CD8-positive, alpha-beta memory T cell (primary cell): ENCODE measurements at places on chromosomes 7 and 10. TPM values are rescaled to one million over a fixed set of nuclear protein-coding genes. Genes with fewer than 3 reads are reported as not detected.

The DNA2 gene
- total RNA-seq: 40.0 TPM

The MPP7 gene
- total RNA-seq: 7.9 TPM

The RBM20 gene
- total RNA-seq: 0.07 TPM

The RASA4 gene
- total RNA-seq: 42.6 TPM

The CALCR gene
- not detected for total RNA-seq

The PSPH gene
- total RNA-seq: 26.7 TPM

The GRM3 gene
- total RNA-seq: not detected

The NANOS1 gene
- total RNA-seq: 0.22 TPM

The PLXDC2 gene
- total RNA-seq: 0.38 TPM

The LRMDA gene
- total RNA-seq: not detected

GRCh38 chr7:110784749-110785148 lies 306.2 kb upstream of the LRRN3 start:
- no peaks in the 10 kb centered on the region for H3K36me3 ChIP-seq
- DNase-seq: no peak
- no peaks in the 10 kb centered on the region for H3K27me3 ChIP-seq
- H3K27ac ChIP-seq: no peak overlapping the region
- no peaks in the 10 kb centered on the region for H3K4me1 ChIP-seq
- H3K4me3 ChIP-seq: no peak overlapping the region

DNA sequence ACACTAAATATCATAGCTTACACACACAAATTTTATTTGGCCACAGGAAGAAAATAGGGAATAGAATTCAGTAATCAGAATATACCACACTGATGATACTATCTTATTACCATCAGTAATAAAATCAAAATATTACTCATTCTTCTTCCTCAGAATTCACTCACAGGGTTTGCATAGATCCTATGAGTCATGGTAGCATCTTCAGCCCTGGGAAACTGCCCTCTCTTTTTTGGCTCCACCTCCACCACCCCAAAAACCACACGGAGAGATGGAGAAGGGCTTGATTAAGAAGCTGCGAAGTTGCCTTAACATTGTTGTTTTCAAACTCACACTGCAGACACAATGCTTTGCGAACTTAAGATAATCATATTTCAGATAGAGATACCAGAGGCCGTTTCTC lies 154.1 kb upstream of the AHR start:
- no peak overlapping the region for H3K27ac ChIP-seq
- peaks cover 40% of the 10 kb centered on the region for H3K4me1 ChIP-seq
- DNase-seq: peak; percentile 16
- H3K27me3 ChIP-seq: no peaks in the 10 kb centered on the region
- no peak overlapping the region for H3K4me3 ChIP-seq

DNA sequence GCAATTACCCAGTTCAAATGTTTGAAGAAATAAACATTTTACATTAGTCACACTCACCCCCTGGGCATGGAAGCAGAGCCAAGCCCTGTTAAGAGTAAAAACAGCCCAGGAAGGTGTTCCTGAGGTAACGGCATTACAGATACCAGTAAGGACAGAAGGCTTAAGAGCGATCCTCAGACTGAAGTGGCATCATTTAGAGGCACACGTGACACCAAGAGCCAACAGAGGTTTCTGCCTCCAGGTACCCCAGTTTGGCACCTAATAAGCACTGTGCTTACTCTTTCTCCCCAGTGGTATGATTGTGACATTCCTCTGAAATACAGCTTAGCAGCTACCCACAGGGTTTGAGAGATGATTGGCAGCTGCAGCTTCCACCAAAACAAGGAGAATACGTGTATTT lies 17.2 kb downstream of the MMS19 start:
- no peaks in the 10 kb centered on the region for H3K27me3 ChIP-seq
- H3K4me1 ChIP-seq: no peaks in the 10 kb centered on the region
- H3K27ac ChIP-seq: no peak overlapping the region
- peaks cover 62% of the 10 kb centered on the region for H3K36me3 ChIP-seq
- DNase-seq: no peak

DNA sequence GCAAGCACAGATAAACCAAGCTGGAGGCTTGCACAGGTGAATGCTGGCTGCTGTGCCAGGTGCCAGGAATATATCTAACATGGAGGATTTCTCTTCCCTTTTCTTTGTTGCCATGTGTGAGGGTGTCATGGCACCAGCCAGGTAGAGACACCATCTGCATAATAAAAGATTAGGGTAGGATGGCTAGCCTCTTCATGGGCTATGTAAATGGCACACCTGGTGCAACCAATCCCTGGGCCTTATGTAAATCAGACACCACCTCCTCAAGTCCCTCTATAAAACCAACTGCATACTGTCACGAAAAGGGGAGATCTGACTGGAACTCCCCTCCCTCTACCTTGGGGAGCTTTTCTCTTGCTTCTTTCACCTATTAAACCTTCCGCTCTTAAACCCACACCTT lies 322.5 kb upstream of the POM121L12 start:
- no peak for DNase-seq
- H3K4me1 ChIP-seq: no peaks in the 10 kb centered on the region
- H3K27me3 ChIP-seq: no peaks in the 10 kb centered on the region

DNA sequence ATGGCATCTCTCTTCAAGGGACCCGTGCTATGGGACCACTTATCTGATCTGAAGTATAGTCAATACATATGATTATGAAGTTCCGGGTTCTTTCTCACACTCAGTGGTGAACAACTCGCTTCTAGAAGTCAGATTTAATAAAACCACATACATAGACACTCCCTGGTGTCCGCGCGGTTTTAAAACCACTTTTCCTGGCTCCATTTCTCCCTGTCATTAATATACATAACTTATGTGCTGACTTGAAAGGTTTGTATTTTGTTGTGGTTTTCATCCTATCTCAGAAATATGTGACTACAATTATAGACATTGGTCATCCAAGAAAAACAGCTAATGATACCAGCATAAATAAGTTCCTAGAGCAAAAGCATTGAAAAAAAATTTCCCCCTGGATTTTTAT lies 34.0 kb downstream of the SVIL start:
- no peak overlapping the region for H3K27ac ChIP-seq
- H3K27me3 ChIP-seq: no peaks in the 10 kb centered on the region
- no peaks in the 10 kb centered on the region for H3K36me3 ChIP-seq
- no peak overlapping the region for H3K4me3 ChIP-seq
- no peaks in the 10 kb centered on the region for H3K4me1 ChIP-seq
- DNase-seq: no peak

GRCh38 chr10:13528875-13529713 lies at the start of gene BEND7:
Gene BEND7 (minus strand): TSS chr10:13529014. CDS start chr10:13528533, 481 bp downstream.
- H3K4me1 ChIP-seq: peaks cover 5% of the 10 kb centered on the region
- H3K27ac ChIP-seq: no peak within 1 kb of the TSS
- peaks cover 21% of the 10 kb centered on the region for H3K27me3 ChIP-seq
- no peaks in the 10 kb centered on the region for H3K36me3 ChIP-seq

DNA sequence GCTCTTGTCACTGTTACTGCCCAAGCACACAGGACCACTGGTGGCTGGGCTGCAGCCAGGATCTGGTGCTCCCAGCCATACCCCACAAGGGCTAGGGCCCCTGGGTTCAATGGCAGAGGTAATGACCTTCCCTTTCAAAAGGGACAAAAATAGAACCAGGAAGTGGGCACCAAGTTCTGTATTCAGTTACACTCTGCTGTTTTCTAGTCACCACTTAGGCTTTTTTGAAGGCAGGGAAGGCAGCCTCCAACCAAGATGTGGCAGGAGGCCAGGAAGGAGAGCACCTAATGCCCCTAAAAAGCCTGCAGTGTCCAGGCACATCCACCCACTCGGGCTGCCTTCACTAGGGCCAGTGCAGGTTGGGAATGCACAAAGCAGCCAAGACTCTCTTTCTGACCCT lies 47.8 kb downstream of the NOD1 start:
- H3K27ac ChIP-seq: no peak overlapping the region
- H3K4me1 ChIP-seq: no peaks in the 10 kb centered on the region
- no peak overlapping the region for H3K4me3 ChIP-seq
- H3K36me3 ChIP-seq: peaks cover 10% of the 10 kb centered on the region
- no peaks in the 10 kb centered on the region for H3K27me3 ChIP-seq

DNA sequence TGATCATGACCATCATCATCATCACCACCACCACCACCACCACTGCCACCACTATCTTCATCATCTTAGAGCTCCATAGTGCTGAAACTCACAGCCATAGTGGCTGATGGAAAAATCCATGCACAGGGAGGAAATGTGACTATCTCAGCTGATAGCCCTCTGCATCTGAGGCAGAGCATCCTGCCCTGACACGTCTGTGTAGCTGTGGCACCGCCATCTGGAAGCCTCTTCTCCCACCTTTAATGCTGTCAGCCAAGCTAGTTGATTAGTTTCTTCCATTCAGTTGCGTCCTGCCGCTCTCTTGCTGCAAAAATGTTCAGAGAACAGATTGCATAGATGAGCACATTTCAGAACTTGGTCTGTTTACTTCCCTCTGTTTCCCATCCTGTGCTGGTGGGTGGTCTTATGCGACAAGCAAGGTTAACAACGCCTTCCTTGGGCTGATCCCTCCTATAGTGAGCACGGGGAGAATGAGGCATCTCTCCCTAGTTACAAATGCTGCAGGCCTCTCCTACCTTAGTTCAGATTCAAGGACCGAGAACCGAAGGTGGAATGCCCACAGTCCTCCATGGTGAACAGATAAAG lies 478.6 kb downstream of the PLXNA4 start:
- no peak overlapping the region for H3K27ac ChIP-seq
- no peaks in the 10 kb centered on the region for H3K27me3 ChIP-seq
- H3K4me3 ChIP-seq: no peak overlapping the region
- H3K4me1 ChIP-seq: no peaks in the 10 kb centered on the region

DNA sequence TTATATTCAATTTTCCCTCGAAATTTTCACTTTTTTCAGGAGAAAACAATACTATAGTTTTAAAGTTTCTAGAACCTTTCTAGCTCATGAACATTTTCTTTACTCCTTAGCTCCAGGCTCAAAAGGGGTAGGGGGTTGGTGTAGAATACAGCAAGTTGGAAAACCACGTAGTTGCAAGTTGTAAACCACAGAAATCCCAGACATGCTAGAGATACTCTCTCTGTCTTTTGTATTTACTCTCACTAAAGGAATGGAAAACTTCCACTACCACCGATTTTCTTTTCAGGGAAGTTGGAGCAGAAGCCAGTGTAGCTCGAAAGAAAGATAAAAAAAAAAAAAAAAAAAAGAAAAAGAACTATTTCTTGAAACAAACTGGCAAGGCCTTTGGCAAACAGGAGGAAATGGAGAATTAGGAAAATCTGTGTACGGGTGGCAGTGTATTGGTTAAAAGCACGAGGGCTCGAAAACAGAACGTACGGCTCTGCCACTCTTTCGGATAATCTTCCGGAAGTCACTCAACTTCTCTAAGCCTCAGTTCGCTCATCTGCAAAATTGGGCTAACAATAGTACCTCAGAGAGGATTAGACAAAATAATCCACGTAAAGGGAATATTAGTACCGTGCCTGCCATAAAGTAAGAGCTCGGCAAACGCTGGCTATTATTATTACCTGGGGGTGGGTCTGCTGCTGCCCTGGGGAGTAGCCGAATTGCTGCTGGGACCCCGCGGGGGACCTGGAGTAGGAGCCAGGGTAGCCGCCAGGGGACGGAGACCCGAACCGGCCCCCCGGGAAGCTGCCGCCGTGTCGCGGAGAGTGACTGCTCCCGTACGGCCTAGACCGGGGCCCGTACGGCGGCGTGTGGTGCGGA lies 628 bp downstream of the MPLKIP start:
- DNase-seq: no peak
- H3K4me1 ChIP-seq: peaks cover 37% of the 10 kb centered on the region
- no peaks in the 10 kb centered on the region for H3K36me3 ChIP-seq
- H3K27me3 ChIP-seq: no peaks in the 10 kb centered on the region
- peak overlapping the region; percentile 96 for H3K27ac ChIP-seq

DNA sequence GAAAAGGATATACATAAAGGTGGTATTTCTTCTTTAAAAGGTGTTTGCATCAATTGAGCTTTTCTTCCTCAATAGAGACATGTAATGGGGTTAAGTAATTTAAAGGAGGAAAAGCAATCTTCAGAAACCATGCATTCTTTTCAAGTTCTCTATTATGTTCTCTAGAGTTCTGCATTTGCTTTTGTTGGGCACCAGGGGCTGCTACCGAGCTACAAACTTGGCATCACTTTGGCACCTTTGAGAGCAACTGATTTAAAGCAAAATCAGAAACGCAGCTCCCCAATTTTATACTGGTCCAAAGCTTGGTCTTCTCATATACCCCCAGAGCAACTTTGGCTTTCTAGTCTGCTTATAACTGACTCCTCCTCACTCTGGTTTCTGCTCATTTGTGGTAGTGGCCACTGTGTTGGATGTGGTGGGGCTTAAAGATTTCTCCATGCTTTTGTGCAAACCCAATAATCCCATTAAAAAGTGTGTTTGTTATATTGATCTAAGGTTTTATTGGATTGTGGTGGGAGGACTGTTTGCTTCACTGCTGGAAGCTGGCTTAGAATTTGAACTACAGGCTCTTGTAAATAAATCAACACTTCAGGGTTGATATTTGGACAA lies 712.1 kb downstream of the PHTF2 start:
- no peak overlapping the region for H3K27ac ChIP-seq
- H3K4me3 ChIP-seq: no peak overlapping the region
- H3K4me1 ChIP-seq: no peaks in the 10 kb centered on the region
- no peak for DNase-seq
- no peaks in the 10 kb centered on the region for H3K36me3 ChIP-seq

DNA sequence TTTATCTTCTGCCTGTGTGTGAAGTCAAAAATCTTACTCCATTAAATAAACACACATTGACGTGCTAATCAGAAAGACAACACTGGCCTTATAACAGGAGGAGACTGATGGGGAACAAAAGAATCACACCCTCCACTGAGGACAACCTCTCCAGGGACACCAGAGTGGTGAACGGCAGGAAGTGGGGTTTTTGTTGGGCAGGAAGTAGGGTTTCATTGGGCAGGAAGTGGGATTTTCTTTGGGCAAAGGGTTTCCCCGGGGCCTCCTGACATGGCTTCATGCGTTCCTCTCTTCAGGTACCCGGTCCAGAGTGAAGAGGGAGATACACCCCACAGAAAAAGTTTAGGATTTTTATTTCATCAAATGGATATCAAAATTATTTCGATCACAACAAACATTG lies 30.6 kb downstream of the ADARB2 start:
- H3K4me1 ChIP-seq: peaks cover 17% of the 10 kb centered on the region
- no peak overlapping the region for H3K27ac ChIP-seq
- no peaks in the 10 kb centered on the region for H3K36me3 ChIP-seq
- H3K27me3 ChIP-seq: peaks cover 4% of the 10 kb centered on the region

GRCh38 chr7:104936546-104936945 lies 77.5 kb upstream of the KMT2E start:
- no peaks in the 10 kb centered on the region for H3K27me3 ChIP-seq
- no peaks in the 10 kb centered on the region for H3K36me3 ChIP-seq
- no peak for DNase-seq
- peaks cover 3% of the 10 kb centered on the region for H3K4me1 ChIP-seq
- H3K4me3 ChIP-seq: no peak overlapping the region
- no peak overlapping the region for H3K27ac ChIP-seq

DNA sequence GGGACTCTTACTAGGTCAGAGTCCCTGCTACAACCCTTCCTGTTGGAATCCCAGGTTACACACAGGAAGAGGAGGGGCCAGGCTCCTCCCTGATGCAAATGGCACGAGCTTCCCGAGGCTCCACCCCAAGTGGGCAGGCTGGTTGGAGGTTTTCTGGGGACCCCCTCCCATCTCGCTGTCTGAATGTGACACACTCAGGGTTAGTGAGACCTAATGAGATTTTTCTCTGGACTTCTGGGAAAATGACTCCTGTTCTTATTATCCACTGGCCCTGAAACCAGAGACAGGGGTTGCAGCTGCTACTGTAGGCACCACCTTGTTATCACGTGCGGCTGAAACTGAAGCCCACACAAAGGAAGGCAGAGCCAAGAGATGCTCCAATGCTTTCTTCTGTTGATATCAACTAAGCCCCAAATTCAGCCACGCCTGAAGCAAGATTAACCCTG lies 103.3 kb downstream of the FAM107B start:
- no peak overlapping the region for H3K4me3 ChIP-seq
- H3K27ac ChIP-seq: no peak overlapping the region

GRCh38 chr10:116753759-116754158 lies 11.4 kb upstream of the HSPA12A start:
- no peaks in the 10 kb centered on the region for H3K4me1 ChIP-seq
- H3K27ac ChIP-seq: no peak overlapping the region
